ENCODE measurements at places on chromosomes 3 and 15.

DNA sequence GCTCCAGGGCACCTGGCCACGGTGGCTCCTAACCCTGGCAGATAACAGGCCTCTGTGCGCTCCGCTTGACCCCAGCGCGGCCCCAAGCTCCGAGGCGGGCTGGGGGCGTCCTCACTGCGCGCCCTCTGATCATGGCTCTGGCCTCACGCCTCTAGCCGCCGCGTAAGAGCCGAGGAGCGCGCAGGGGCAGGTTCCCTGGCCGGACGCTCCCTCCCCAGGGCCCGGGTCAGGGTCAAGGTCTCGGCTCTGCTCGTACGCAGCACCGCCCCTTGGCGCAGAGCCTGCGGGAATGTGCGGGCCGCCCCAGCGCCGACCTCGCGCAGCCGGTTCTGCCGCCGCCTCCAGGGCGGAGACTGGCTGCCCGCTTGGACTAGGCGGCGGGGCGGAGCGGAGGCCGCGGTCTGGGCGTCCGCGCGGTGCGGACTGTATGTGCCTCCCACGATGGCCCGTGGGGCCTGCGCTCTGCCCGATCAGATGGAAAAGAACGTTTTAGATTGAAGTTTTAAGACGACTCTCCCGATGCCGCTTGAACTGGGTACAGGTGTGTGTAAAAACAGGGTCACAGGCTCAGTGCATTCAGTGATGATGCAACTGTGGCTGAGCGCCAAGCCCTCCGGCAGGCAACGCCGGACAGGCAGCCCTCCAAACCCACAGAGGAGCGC is 40.8 kb downstream of the CHST14 start:
- no peak for DNase-seq

GRCh38 chr3:45120359-45121158 is 25.6 kb downstream of the CDCP1 start:
- no peak for DNase-seq

GRCh38 chr3:48415251-48415953 is 14.5 kb downstream of the PLXNB1 start:
- DNase-seq = no peak

- DNase-seq = no peak
These were observed 65.6 kb upstream of the POLG start for GRCh38 chr15:89400116-89400781.

DNA sequence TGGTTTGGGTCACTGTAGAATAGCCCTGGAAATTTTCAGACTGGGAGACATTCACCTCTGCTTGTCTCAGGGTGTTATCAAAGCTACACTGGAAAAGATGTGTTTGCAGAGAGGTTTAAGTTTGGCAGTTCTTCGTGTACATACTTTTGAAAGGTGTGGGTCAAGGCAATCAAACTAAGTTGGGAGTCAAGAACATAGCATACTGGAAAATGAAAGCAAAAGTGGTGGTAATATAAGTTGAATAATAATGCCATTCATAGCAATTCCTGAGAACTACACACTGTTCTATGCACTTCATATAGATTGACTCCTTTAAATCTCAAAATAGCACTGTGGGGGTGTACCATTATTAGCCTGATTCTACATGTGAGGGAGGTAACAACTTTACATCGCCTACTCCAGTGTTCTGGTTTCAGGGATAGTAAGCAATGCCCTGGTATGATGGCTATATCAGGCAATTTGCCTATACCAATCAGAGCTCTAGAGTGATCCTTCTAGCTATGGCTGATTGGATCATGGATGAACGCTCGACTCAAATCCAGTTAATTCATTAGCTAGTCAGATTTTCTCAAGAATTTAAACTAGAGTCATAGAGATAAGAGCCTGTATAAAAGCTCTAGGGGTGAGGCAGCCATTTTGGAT is 44.6 kb upstream of the RASGRP1 start:
- no peak for DNase-seq

DNA sequence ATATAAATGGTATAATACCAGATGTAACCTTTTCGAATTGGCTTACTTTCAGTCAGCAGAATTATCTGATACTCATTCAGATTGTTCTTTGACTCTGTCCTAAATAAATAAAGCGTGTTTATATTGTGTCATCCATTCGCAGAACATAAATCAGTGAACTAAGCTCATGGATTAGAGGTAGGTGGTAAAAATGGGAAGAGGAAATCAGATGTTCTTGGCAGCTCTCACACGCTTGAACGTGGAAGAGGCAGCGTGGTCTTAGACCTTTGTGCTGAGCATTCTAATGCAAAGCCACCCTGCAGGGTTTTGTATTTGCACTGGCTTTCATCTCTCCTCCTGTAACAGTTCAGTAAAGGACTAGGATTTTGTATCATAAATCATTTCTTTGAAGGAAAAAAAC is 441.4 kb downstream of the GABRG3 start:
- no peak for DNase-seq

DNA sequence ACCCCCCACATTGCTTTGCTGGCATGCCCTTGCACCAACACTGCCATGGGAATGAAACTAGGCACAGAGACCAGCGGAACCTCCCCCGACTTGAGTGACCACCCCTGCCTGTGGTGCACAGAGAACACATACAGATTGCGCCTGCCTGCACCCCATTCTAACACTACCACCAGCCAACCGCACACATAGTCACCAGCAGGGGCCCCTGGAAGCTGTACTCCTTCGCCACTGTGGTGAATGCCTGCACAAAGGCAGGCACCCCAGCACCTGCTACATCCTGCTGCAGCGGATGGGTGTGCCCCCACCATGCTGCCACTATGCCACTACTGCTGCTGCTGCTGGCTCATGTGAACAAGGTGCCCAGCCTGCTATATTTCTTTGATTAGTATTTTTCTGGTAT is 27.4 kb upstream of the DNAAF4 start:
- DNase-seq = no peak

DNA sequence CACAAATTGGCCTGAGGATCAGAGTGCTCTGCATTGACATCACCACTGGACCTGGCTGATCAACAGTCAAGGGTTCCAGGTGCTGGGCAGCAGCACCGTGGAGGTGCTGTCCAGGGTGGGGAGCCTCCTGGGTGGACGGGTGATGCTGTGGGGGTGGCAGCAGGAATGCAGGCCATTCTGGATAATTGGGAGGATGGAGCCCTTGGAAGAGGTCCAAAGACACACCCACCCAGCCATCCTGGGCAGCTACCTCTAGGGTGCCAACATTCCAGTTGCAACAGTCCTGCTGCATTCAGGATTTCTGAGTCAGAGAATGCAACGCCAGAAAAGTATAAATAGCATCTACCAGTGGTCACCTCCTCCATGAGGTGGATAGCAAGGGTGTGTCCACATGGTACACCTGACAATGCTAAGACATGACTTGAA is 26.8 kb downstream of the STARD5 start:
- DNase-seq = no peak

- no peak for DNase-seq
These were observed 248.5 kb downstream of the RAP2B start for GRCh38 chr3:153410517-153410916.

- DNase-seq = peak; percentile 3
These were observed at the start of gene APBA2 for GRCh38 chr15:28885630-28886430. TSS of gene APBA2 (plus strand) at chr15:28885974. CDS start at chr15:29053885, 167,911 bp downstream.

GRCh38 chr3:168977716-168978374 is 685.7 kb downstream of the MECOM start:
- DNase-seq = no peak

DNA sequence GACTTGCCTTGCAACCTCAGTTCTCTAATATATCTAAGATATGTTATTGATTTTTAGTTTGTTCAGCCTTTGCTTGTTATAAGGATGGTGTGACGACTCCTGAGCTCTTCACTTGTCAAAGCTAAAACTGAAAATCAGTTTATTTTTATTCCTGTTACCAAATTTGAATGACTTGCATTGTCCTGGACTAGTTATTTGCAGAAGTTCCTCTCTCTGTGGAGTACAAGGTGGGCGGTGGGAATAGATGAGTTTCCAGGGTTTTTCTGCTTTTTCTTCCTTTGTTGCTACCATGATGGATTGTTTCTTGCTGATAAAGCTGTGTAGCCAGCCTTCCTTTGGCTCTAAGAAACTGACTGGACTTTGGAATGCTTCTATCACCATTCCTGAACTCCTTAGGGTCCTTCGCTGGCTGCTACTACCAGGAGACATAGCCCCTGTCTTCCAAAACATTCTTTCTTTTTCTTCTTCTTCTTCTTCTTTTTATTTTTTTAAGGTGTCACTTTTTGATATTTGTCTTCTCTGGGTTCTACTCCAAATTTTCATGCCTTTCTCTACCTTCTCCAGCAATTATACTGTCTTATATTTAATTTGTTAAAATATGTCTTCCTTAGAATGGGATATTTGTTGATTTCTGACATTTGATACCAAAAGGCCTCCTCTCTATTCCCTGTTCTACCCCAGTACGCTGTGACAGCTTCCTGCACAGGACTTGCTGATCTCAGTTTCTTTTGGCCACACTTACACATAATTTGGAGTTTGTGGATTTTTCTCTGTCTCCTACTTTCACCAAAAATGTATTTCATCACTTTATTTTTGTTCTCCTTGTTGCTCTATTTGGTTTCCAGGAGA is 145.1 kb upstream of the THRB start:
- no peak for DNase-seq

- DNase-seq = no peak
These were observed 8.6 kb downstream of the ZXDC start for GRCh38 chr3:126466886-126467610.

- DNase-seq = no peak
These were observed 276.6 kb downstream of the UBE2E2 start for GRCh38 chr3:23479615-23480328.

- peak; percentile 6 for DNase-seq
These were observed 28.8 kb upstream of the HDAC11 start for GRCh38 chr3:13451301-13451673.

DNA sequence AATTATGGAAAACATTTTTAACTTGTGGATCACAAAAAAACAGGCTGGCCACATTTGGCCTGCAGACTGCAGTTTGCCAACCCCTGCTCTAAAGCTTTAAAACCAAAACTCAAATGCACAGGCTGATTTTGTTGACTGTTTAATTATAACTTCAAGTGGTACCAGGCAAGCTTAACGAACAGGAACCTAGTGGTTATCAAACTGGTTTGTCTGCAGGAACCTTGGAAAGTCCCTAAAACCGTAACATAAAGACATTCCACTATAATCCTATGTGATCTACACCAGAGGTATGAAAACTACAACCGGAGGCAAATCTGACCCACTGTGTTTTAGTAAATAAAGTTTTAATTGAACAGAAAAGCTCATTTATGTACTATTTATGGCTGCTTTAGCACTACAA is 52.4 kb downstream of the TBL1XR1 start:
- no peak for DNase-seq

DNA sequence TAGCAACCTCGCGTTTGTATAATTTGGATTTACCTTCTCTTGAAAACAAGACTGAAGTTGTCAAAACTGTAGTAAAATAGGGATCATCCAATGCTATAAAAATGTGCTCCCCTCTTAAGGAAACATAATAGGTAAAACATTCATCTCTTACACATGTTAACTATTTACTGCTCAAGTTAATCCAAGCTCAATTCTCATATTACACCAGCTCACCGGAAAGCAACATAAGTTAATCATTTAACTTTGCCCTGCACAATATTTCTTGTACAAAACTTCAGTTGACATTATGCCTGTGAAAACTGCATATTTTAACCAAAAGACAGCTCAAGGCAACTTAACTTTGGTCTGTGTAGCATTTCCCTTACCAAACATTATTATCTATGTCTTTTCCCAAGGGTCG is 634.2 kb downstream of the NAALADL2 start:
- DNase-seq = no peak

GRCh38 chr15:55253580-55253979 is 36.0 kb downstream of the RAB27A start:
- DNase-seq = no peak

GRCh38 chr3:97712919-97713318 is 51.6 kb upstream of the ARL6 start:
- DNase-seq = no peak

- no peak for DNase-seq
These were observed 177.2 kb downstream of the KCNAB1 start for GRCh38 chr3:156297582-156297981.

GRCh38 chr15:61915640-61916039 is 144.6 kb downstream of the VPS13C start:
- DNase-seq = no peak

DNA sequence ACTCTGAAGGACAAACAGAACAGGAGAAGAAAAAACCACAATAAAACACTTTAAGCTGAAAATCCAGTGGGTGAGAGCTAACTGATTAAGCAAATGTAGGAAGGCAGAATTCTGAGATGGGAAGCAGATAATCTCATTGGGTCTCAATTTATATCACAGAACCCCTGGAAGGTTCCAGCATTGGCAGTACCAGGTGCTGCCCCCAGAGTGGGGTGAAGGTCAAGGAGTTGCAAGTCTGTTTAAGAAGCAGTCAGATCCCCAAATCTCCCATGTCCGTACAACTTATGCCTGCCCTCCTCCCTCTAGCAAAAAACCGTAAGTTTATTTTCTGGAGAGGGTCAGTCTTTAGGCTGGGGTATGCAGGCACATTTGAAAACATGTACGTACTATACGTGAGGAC is 45.1 kb downstream of the PXK start:
- DNase-seq = no peak

GRCh38 chr15:65275104-65275727 is 11.5 kb downstream of the PARP16 start:
- no peak for DNase-seq

DNA sequence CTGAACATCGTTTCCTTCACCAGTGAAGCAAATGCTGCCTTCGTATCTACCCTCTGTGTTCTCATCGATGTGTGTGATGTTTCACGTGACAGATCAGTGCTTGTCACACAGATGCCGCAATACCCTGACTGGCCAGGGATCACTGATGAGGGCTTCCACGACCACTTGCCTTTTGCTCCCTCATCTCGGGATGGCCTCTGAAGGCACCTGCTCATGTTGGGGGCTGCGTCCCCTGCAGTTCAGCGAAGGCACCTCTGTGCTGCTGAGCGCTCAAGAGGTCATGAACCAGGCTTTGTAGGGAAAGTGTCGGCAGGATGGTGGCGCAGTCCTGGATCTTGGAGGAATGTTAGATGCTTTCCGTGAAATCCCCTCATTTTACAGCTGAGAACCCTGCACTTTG is 79.2 kb upstream of the KLF13 start:
- no peak for DNase-seq

DNA sequence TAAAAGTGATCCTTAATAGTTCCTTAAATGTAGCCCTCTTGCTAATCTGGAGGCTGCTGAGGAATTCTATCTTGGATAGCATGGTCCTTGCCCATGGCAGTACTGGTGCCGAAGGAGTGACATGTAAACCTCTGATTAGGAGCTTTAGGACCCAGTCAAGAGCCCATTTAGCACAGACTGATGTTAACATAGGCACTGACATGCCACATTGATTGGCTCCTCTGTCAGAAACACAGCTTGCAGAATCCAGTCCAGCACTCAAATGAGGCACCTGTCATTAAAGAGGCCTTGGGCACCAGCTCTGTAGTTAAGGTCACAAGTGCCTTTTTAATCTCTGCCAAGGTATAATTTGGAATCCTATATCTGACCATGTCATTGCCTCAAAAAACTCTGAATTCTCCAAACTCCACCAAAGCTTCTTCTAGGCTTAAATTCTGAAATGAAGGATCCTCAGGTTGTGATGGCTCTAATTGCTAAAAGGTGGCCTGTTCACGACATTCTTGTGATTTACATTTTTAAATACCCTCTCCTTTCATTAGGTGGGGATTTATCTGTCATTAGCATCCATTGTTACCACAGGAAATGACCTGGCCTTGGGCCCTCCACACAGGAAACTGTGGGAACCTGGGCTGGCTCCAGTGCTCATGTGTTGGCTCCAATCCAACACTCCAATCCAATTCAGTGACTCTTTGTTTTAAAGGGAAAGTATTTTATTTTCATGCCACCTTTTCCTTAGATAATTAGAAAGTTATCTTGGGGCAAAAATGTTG is 57.3 kb upstream of the RNF7 start:
- no peak for DNase-seq

GRCh38 chr3:49668861-49669260 is 5.3 kb upstream of the APEH start:
- DNase-seq = no peak
